ENCODE measurements at places on chromosomes 2 and 18.

GRCh38 chr18:24108641-24109040 is 30.2 kb upstream of the CABYR start:
- no peak for DNase-seq

- DNase-seq = no peak
Measured at GRCh38 chr2:33219850-33220275, 256.6 kb upstream of the RASGRP3 start.

DNA sequence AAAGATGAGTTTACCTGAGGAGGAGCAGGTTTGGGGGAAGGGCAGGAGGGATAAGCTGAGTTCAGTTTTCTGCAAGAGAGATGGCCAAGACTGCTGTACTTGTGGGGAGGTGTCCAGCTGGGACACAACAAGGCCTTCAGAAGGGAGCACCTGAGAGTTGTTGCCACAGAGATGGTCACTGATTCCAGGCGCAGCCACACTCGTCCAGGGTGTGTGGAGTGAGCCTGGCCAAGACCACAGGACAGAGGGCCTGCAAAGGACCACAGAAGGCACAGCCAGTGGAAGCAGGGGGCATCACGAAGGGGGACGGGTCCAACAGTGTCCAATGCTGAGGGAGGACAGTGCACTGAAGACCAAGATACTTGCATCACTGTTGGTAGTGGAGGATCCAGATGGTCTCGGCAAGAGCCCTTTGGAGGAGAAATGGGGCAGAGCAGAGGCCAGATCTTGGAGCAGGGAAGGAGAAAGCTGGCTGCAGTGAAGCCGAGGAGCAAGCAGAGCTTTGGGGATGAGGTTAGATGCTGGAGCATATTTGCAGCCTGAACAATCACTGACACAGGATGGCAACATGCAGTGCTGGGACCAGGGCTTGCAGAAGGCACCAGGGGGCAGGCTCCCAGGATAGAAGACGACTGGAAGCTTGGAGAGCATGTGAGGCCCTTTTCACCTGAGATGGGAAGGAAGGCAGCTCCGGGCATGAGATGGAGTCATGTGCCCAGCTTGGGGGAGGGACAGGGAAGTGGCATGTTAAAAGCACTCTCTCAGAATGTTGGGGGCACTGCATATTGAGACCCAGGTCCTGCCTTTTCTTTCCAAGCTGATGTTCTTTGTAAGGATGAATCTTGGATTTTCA is 214.0 kb downstream of the CYP26B1 start:
- no peak for DNase-seq

GRCh38 chr2:61377046-61377445 is 93.8 kb downstream of the USP34 start:
- no peak for DNase-seq

- no peak for DNase-seq
Measured at GRCh38 chr2:1838426-1838825, 94.1 kb upstream of the PXDN start.

GRCh38 chr2:61785583-61785982 is 68.3 kb downstream of the FAM161A start:
- no peak for DNase-seq

DNA sequence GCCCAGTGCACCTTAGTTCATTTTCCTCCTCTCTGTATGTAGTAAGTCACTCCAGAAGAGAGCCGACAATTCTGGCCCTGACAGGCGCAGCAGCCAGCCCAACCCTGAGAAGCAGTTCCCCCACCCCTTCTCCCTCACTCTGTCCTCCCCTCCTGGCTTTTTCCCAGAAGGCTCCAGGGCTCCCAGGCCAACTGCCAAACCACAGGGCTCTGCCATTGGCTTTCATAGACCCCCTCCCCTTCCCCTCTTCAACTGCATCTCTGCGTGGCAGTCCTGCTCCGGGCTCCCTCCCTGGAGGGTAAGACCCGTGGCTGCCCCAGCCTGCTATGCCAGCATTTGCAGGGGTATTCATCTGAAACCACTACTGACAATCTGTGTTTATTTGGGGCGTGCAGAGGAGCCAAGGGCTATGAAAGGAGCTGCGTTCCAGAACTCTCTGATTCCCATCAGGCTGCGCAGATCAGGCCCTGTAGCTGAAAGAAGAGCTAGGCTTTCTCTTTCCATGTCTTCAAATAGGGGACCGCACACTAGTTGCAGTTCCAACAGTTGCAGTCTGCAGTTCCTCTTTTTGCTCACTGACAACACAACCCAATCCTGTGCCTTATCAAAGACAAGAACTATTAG is 388.6 kb upstream of the TNP1 start:
- DNase-seq = peak; percentile 44

GRCh38 chr2:215003001-215003400 is 135.4 kb downstream of the ABCA12 start:
- no peak for DNase-seq

DNA sequence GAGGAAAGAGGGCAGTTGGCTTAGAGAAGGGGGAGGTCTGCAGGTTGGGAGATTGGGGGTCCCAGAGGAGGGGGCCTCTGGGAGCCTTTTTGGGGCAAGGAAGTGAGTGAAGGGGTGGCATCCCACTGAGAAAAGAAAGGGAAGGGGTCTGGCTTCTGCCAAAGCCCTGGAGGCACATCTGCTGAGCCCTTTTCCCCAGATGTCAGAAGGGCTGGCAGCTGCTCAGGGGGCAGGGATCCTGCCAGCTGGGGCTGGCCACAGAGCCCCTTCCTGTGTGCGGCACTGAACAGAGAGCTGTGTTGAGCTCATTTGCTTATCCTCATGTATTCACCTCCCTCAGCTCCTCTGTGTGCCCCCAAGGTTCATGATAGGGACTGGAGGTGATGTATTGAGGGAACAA is 54.5 kb downstream of the APOB start:
- no peak for DNase-seq

DNA sequence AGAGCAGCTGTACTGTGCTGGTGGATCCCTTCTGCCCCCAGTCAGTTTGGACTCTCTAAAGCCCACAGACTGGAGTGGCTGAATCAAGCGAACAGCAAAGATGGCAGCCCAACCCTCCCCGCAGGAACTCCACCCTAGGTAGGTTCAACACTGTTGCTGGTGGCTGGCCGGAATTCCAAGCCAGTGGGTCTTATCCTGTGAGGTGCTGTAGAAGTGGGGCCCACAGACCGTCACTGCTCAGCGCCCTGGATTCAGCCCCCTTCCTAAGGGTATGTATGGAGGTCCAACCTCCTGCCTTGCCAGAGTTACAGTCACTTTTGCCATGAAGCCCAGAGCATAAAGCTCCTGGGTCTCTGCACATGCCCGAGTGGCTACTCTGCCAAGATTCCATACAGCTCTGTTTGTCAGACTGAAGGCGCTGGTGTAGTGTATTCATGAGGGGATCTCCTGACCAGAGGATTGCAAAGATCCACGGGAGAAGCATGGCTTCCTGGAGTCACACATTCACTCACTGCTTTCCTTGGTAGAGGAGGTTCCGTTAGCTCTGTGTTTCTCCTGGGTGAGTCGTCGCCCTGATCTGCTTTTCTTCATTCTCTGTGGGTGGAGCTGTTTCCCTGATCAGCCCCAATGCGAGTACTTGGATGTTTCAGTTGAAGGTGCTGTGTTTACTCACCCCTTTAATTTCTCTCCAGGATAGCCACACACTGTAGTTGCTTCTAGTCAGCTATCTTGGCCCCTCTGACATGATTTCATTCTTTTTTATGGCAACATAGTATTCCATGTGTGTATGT is 293.6 kb upstream of the THUMPD2 start:
- no peak for DNase-seq

GRCh38 chr2:205721057-205721449 is 38.8 kb downstream of the NRP2 start:
- peak; percentile 76 for DNase-seq

DNA sequence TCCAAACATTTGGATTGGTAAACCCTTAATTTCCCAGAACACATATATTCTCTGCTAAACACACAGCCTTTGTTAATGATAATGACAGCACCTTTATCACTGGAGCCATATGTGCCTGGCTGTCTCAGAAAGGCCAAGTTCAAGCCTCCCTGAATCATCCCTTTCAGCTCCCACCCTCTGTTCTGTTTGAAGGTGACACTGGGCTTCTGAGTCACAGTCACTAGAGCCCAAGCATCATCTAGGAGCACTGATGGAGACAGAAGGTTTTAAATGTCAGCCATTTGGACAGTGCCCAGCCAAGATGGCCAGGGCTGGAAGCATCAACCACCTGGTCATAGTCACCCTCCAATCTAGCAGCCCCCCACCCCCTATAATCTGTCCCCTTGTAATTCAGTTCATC is 80.6 kb downstream of the NRP2 start:
- DNase-seq = no peak

DNA sequence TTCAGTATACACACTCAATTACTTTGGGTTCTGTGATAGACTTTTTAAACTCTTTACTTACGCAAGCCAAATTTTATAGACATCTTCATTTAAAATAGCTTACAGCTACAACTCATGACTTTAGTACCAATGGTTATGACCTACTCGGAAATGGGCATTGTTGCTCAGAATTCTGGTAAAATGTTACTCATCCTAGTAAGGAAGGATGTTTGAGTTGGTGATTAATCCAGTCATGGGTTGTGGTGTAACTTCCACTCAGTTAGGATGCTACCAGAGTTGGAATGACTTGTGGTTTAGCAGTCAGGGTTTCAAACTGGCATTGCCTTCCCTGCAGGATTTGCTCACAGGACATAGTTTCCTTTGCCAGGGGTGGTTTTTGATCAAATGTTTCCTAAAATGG is 7.4 kb upstream of the NPC1 start:
- DNase-seq = no peak

DNA sequence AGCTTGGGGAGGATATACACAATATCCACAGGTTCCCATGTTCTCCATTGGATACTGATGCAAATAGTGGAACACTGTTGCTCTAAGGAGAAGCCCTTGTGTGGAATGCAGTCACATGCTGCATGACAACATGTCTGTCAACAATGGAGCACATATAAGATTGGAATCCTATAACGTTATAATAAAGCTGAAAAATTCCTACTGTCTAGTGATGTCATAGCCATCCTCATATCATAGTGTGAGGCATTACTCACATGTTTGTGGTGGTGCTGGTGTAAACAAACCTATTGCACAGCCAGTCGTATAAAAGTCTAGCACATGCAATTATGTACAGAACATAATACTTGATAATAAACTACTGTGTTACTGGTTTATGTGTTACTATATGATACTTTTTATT is 394.7 kb downstream of the FBXO15 start:
- no peak for DNase-seq

- DNase-seq = no peak
Measured at GRCh38 chr2:101418460-101419095, 31.3 kb upstream of the CREG2 start.

- no peak for DNase-seq
Measured at GRCh38 chr2:193847130-193847529, 1652.4 kb upstream of the TMEFF2 start.

DNA sequence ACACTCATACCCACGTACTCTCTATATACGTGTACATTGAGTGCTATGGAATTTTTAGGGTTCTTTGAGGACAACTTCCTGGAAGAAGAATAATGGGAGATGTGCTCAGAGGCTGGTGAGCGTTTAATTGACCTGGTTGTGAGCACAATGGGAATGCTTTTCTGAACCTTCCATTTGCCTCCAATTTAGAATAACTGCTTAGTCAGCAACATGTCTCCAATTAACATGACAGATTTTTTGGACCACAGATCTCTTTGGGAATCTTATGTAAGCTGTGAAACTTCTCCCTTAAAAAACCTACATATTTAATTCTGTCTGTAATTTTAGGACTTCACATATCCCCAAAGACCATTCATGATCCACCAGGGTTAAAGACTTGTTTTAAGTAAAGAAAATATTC is 166.7 kb upstream of the TNP1 start:
- DNase-seq = no peak

GRCh38 chr2:26054598-26055348 is 20.9 kb downstream of the RAB10 start:
- DNase-seq = no peak

- no peak for DNase-seq
Measured at GRCh38 chr2:176854062-176854461, 358.5 kb upstream of the HNRNPA3 start.

GRCh38 chr2:20218331-20219320 is 6.3 kb downstream of the SDC1 start:
- DNase-seq = no peak

All from Karpas-422 (cell line).